HEK293T (cell line): ENCODE measurements at places on chromosomes 1 and 21.

GRCh38 chr1:79507770-79508169 is 501.2 kb upstream of the ADGRL4 start:
- DNase-seq: no peak

DNA sequence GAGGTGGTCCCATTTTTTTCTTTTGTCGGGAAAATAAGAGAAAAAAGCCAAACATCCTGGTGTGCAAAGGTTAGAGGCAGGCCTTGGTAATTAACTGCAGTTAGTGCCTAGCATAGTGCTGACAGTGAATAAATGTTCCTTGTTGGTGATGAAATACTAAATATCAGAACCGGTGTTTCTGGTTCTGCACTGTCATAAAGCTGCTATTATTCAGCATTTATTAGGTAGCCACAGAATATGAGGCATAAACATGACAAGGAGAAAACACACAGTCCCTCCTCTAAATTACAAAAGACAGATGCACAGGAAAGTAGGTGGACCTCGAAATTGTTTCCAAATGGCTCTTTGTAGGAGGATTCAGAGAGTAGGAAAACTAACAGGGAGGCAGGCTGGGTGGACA is 122.0 kb upstream of the ADGRL2 start:
- DNase-seq: no peak

- DNase-seq: peak; percentile 69
Observed at GRCh38 chr21:29849735-29850176, 90.0 kb downstream of the GRIK1 start.

GRCh38 chr1:205519541-205520131 is 15.2 kb downstream of the CDK18 start:
- DNase-seq: no peak

DNA sequence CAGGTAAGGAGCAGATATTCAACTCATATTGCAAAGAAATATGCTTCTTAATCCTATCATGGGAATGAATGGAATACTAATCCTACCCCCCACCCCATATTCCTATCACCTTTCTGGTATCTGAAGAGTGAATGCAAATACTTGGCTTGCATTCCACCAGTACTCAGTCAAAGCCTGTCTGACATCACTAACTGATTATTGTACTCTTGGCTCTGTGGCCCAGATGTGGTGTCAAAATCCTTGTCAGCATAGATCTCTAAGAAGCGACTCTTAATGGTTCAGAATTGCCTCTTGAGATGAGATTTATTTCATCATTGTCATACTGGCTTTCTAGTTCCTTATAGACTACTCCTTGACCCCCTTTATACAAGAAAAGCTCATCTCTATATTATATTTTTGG is 604.6 kb downstream of the ADGRL2 start:
- DNase-seq: no peak

DNA sequence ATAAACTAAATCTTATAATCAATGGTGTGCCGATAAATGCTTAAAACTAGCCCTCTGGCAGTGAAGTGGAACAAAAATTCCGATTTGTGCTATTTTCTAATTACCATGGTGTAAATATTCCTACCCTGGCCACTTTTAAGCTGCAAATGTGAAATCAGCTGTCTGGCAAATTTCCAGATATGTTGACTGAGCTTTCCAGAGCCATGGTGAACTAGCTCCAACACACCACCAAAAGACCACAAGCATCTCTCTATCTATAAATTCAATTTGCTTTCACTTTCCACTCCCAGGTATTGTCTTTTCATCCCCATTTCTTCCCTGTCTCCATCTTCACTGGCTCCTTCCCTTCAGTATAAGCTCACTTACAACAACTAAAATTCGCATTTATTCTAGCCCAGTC is 152.3 kb upstream of the RGS18 start:
- no peak for DNase-seq

DNA sequence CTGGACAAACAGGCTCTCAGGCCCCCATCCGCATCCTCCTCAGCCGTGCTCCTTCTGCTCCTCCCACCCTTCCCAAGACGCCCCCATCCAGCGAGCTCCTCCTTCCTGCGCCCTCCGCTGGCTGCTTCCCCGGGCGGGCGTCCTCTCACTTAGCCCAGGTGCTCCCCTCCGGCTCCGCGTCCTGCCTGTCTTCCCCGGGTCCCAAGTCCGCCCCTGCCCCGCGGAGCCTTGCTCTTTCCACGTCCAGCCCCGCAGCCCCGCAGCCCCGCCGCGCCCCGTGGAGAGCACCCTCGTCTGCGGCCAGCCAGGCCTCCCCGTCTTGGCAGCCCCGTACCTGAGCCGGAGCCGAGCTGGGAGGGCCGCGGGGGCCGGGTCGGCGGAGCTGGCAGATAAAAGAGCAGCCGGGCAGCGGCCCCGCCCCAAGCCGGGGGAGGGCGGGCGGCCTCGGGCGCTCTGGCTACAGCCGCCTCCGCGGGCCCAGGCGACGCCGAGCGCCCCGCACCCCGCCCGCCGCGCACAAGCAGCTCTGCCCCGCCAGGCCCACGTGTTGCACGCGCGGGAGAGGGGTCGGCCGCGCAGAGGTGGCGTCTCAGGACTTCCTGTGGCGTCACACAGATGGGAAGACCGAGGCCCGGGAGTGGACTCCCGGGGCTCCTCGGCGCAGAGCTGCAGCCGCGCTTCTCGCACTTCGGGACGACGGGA is at the start of gene PAQR7:
PAQR7 (minus strand) TSS at position 555 of the 702 bp plus-strand sequence. CDS start 11,869 bp downstream, outside the sequence.
- DNase-seq: peak; percentile 73

- DNase-seq: peak; percentile 38
Observed at GRCh38 chr1:197521118-197521739, 253.2 kb downstream of the CRB1 start.

- no peak for DNase-seq
Observed at GRCh38 chr1:230730977-230731376, 16.2 kb upstream of the CAPN9 start.

- no peak for DNase-seq
Observed at GRCh38 chr1:36136535-36136934, 11.5 kb upstream of the COL8A2 start.

- DNase-seq: no peak
Observed at GRCh38 chr1:184461321-184461720, 74.5 kb downstream of the C1orf21 start.

DNA sequence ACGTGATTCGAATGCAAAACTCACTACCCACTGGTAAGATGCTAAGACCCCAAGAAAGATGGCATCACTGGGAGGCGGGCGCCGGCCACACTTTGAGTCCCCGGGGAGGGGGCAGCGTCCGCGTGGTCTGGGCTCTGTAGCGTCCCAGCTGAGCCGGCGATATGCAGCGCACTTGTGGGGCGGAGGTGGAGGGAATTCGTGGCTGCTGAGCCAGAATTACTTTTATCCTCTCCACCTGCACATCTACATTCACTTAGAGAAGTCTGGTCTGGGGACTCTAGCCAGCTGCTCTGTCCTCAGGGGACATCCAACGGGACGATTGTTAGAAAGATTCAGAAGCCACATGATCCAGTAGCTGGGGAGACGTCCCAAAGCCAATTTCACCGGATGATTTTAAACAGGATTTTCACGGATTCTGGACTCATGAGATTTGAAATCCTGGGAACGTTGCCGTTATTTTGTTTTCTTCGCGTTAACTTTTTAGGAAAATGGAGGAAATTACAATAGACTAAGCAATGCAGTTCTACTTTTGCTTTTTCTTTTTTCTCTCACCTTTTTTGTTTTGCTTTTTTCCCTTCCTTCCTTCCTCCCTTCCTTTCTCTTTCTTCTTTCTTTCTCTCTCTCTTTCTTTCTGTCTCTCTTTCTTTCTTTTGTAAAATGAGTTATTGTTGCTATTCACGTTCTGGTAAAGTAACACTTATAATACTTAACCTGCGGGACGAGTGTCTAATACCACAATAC is 1.3 kb downstream of the JAM2 start:
- DNase-seq: peak; percentile 56

DNA sequence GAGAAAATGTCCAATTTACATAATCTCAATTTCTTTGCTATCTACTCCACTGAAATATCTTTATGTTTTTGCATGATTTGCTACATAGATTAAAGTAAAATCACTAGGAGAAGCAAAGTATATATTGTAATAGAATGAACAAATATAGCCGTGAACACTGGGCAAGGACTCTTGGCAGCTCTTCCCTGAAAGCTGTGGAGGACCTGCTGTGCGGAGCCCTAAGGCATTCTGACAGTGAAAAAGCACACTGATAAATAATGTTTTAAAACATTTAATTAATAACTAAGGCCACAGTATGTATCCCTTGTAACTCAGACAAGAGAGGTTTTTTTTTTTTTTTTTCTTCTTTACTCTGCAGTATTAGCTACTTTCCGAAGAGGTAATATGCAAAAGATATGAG is 256.1 kb upstream of the DPYD start:
- DNase-seq: no peak

DNA sequence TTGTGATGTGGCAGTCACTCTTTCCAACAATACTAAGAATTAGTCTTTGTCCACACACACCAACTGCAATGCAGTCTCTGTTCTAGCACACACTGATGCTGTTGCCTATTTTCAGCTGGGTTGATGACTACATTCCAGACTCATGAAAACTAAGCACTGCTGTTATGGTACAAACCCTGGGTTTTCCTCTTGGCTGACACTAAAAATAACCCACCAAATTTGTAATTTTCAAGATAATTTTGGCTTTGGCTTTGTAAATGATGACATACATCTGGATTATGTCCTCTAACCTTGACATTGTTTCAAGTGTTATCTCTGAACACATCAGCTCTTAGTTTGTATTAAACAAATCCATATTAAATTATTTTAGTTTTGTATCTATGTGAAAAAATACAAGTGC is 444.8 kb downstream of the PTPRC start:
- DNase-seq: no peak

- no peak for DNase-seq
Observed at GRCh38 chr1:215055281-215055935, 27.1 kb upstream of the KCNK2 start.

DNA sequence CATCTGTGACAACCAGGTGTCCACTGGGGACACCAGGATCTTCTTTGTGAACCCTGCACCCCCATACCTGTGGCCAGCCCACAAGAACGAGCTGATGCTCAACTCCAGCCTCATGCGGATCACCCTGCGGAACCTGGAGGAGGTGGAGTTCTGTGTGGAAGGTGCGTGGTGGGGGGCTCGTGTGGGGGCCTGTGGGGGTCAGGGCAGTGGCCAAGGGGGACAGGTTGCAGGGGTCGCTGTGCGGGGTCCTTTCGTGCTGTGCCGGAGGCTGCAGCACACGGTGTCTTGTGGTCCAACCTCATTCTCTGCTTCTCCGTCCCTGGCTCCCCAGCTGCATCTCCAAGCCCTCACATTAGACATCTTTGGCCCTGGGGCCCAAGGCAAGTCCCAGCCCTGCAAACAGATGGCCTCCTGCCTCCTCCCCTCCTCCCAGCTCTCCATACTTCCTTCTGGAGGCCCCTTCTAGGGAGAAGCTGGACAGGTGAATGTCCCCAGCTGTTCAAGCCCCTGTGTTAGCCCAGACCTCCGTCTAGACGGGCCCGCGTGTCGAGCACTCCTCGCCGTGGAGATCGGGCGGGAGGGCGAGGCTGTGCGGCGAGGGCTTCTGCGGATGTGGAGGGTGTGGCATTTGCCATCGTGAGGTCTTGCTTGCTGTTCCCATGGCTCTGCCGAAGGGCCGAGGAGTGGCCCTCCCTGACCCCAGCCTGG is 2.5 kb downstream of the AGRN start:
- no peak for DNase-seq

DNA sequence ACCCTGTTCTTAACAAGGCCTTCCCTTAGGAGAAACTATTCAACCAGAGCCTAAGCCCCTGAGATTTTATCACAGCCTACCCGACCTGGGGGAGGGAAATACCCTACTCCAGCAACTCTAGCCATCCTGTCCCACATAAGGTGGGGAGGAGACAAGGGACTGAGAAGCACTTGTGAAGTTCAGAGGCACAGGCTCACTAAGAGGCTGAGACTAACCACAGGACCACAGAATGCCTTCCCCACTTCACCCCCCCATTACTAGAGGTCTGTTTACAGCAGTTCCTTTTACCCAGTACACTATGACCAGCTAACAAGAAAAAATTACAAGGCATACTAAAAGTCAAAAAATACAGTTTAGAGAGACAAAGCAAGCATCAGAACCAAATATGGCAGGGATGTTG is 86.8 kb downstream of the TEX35 start:
- no peak for DNase-seq

DNA sequence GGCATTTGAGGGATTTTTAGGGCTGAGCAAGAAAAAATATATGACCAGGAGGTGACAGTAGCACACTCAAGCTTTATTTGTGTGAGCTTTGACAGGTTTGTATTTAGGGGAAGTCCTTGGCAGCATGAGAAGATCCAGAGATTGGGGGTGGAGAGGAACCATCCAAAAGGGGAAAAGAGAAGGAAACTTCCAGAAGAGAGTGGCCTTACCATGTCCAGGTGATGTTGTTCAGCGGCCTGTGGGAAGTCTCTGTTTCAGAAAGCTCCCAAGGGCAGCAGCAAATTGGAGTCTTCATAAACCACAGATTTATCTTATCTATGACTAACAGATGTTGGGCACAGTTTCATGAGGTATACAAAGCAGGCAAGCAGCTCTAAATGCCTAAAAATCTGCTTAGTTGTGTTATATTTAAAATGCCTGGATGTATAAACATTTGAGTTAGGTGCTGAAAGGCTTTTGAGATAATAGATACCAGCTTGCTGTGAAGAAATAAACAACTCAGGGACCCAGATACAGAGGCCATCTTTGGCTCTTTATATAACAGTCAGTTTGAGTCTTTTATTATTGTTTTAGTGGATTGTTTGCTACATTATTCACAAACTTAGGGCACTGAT is 21.2 kb upstream of the ADAR start:
- DNase-seq: no peak

DNA sequence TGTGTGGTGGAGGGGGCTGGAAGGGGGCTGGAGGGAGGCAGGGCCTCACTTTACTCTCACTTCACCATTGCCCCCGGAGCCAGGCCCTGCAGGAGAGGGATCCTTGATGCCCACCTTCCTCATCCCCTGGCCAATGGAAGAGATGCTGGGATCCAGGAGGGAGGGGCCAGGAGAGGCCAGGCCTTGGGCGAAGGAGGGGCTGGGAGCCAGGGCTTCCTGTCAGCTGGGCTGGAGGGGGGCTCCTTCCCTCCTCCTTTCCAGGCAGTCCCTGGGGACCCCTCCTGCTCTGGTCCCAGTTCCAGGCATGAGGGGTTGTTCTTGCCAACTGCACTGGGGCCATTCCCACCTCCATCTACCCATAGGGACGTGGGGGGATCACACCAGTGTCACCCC is 5.7 kb downstream of the AHDC1 start:
- no peak for DNase-seq

- no peak for DNase-seq
Observed at GRCh38 chr1:26029864-26030481, 8.4 kb downstream of the EXTL1 start.

DNA sequence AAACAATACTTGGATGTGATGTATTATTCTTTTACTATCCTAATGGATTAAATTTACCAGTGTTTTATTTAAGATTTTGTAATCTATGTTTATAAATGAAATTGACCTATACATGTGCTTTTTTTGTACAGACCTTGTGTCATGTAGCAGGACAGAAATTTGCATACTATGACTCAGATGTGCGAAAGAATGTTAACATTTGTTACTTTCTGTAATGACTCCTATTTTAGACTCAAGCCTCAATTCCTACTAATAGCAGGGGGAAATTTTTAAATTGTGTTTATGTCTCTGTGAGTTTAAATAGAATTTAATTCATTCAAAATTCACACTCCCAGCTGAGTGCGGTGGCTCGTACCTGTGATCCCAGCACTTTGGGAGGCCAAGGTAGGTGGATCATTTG is 21.8 kb upstream of the RIMKLA start:
- DNase-seq: no peak

- DNase-seq: peak; percentile 83
Observed at GRCh38 chr1:12208764-12209494, 20.9 kb upstream of the VPS13D start.

GRCh38 chr21:43923391-43923790 is 58.4 kb downstream of the AGPAT3 start:
- no peak for DNase-seq
